ENCODE measurements at places on chromosomes 2 and 18. TPM values are rescaled to one million over a fixed set of nuclear protein-coding genes. Genes with fewer than 3 reads are reported as not detected.

GRCh38 chr2:128438586-128438985 lies 119.9 kb upstream of the HS6ST1 start:
- DNase-seq: no peak

DNA sequence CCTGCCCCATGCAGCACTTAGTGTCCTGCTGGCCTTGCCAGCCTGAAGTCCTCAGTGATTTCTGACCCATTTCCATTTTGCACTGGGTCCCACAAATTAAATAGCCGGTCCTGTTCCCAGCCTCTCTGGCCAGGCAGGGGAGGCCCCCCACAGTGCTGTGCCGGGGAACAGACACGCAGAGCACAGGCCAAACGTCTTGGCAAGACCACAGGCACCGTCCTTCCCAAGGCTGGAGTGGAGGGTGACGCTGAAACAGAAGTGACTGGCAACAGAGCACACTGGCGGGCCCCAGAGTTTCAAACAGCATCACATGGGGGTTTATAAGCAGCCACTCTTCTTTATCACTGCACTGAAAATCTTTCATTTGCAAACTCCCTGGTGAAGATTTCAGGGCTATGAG lies 52.2 kb downstream of the EDAR start:
- no peak for DNase-seq

DNA sequence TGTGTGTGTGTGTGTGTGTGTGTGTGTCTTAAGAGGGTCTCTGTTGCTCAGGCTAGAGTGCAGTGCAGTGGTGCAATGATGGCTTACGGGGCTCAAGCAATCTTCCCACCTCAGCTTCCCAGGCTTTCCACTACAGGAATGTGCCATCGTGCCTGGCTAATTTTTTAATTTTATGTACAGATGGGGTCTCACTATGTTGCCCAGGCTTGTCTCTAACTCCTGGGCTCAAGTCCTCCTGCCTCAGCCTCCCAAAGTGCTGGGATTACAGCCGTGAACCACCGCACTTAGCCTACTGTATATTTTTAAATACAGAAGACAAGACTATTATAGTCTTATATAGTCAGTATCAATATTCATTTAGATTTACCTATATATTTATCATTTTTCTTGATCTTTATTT lies 220.1 kb upstream of the STON1 start:
- DNase-seq: no peak

DNA sequence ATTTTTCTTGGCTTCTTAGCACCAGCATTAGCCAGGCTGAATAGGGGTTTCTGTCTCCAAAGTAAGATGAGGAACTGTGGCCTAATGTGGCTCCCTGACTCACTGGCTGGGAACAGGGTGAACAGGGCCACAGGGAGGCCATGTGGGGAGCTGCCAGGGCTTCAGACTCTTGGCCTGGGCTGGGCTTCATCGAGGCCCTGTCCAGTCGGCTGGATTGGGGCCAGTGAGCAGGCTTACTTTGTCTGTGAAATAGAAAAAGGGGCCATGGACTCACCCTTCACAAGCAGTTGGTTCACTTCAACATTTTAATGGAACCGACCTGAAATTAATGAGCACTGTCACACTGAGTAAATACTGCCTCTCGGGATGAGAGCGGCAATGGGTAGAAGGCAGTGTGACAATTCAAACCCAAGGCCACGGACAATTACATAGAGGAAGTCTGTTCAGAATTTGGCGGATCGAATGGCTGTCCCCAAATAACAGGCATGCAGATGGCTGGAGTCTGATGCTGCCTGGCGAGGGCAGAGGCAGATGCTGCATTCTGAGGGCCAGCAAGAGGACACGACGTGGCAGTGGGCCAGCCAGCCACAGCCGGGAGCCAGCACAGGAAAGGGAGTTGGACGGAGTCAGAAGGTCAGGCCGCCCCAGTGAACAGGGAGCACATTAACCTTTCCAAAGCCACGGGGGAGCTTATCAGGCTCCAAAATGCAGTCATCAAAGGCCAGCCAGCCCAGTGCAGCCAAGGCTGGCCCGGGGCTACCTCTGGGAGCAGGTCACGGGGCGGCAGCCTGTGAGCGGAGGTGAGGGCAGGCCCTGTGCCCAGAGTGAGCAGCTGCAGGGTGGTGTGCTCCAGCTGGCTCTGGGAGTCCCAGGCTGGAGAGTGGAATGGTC lies 146.6 kb upstream of the REV1 start:
- peak; percentile 67 for DNase-seq

DNA sequence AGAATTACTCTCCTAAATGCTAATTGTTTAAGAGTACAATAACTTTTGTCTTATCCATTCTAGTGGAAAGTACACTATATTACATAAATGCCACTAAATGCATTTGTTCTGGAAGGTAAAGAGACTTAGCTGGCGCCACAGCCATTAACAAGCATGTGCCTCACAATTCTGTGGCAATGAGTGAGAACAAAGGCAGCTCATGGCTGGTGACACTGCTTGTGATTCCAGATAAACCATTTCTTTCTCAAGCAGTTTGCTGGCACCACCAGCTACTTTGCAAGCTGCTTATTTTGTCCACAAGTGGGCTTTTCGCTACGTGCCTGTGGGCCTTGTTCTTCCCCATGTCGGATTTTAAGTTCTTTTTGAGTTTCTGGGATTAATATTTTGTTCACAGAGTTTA lies 147.6 kb upstream of the SMAD7 start:
- no peak for DNase-seq

GRCh38 chr18:22827216-22827615 lies 105.9 kb upstream of the RBBP8 start:
- DNase-seq: no peak

GRCh38 chr2:37798315-37799005 lies 126.6 kb upstream of the RMDN2 start:
- no peak for DNase-seq

Gene DCDC2C
- total RNA-seq: not detected

Gene MC4R
- not detected for total RNA-seq

Gene IKZF2
- total RNA-seq: 0.65 TPM

Gene LGALSL
- 2.6 TPM for total RNA-seq

Gene RAB27B
- under 0.01 TPM for total RNA-seq

Gene SRD5A2
- total RNA-seq: not detected

Gene DOK6
- total RNA-seq: under 0.01 TPM

Gene RNU2-63P
- 70.8 TPM for total RNA-seq
